ENCODE measurements at places on chromosomes 4 and X.

DNA sequence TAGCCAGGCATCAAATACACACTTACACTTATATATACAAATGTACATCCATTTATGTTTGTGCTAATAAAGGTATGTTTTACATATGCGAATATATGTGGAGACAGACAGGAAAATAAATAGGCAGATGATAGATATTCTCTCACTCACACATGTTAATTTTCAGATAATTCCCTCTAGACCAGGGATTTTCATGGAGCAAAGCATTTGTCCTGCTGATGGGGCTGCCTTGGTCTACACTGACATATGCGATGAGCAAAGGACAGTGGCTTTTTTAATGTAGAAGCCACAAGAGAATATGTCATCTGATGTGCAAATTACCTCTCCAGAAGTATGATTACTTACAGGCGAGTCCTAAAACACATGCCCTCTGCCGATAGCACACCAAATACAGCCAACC, 224.5 kb downstream of the VEGFC start:
- no peak for DNase-seq

GRCh38 chr4:160795216-160795615, 1368.6 kb downstream of the FSTL5 start:
- no peak for DNase-seq

GRCh38 chr4:90084277-90084966, 42.8 kb upstream of the CCSER1 start:
- no peak for DNase-seq

DNA sequence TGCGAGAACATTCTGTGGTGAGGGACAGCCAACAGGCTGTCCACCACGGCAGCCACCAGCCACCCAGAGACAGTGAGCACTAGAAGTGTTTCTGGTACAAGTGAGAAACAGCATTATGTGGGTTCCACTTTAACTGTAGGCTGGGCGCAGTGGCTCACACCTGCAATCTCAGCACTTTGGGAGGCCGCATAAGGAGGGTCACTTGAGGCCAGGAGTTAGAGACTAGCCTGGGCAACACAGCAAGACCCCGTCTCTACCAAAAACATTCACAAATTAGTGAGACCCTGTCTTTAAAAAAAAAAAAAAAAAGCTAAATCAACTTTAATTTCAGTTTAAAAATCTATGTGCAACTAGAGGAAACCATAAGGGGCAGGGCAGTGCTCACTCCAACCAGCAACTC, 20.6 kb downstream of the FAM53A start:
- no peak for DNase-seq

- no peak for DNase-seq
Observed at GRCh38 chr4:5100336-5100735, 49.1 kb downstream of the STK32B start.

DNA sequence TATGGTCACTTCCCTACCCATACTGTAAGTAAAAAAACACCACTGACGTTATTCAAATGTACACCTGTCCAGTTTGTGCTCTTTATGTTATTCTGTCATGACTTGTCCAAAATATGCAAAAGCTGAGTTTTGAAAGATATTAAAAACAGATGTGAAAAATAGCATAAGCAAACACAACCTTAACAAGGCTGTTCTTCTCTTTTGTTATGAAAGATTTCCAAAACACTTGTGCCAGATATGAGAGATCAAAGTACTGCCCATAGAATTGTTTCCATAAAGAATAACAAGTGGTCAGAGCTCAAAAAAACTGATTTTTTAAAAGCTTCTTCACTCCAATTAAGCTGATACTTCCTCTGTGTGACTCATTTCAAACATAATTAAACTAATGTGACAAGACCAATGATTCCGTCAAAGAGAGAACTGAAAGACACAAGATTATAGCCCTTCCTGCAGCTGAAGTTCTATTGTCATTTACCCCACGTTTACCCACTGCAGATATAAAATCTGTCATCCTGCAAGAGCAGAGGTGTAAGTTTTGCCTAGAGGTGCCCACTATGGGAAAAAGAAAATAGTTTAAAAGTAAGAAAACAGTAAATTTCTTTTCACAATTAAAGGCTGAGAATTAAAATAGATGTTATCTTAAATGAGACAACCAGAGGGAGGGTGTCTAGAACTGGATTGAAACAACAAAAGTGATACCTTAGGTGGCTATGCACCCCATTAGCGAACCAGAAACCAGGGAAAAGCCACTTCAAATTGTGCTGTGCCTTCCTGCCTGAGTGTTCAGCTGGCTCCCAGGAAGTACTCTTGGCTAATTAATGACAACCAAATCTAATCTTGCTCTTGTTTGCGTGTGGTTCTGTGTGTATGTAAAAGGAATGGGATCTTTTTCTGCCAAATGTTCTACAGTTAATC, 30.1 kb downstream of the RASSF6 start:
- no peak for DNase-seq

DNA sequence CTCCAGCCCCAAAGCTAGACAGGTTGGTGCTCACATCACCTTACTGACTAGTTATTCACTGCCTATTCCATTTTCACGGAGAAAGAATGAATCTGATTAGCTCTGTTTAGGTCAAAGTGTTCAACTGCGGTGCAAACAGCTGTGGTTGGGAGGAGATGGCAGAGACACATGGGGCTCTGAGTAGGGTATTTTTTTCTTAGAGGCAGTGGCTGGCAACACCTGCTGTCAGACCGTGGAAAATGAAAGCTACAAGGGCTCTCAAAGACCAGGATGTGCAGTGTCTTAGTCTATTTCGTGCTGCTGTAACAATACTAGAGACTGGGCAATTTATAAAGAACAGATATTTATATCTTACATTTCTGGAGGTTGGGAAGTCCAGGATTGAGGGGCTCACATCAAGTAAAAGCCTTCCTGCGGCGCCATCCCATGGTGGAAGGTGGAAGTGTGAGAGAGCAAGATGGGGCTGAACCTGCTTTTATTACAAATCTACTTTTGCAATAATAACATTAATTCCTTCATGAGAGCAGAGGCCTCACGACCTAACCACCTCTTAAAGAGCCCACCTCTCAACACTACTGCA, 10.6 kb downstream of the NYX start:
- no peak for DNase-seq

Data from Kasumi-1 (cell line).